ENCODE measurements at places on chromosomes 7 and 10. TPM values are rescaled to one million over a fixed set of nuclear protein-coding genes. Genes with fewer than 3 reads are reported as not detected.

Gene STAG3
- 1.9 TPM for total RNA-seq

DNA sequence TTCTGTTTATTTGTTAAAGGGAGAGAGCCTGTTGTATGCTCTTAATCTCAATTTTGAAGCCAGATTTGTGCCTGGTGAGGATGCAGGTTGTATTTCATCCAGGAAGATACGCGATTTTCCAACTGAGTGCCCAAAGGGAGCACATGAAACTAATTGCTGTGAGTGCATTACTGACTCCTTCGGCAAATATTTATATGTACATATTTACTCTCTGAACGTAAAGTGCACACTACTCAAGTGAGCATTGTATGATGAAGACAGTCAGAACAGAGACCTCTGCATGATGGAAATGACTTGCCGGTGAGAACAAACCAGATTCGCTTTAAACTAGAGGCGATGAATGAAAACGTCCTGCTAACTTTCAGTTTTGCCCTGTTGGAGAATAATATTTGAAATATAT, 130.1 kb downstream of the MALRD1 start:
- DNase-seq = no peak

GRCh38 chr7:83863906-83864305, 215.0 kb upstream of the SEMA3E start:
- DNase-seq = no peak

Gene EPO
- total RNA-seq = 0.68 TPM

- DNase-seq = no peak
Measured at GRCh38 chr10:29849126-29849833, 210.1 kb downstream of the JCAD start.

Gene PRDX3
- total RNA-seq = 95.0 TPM

DNA sequence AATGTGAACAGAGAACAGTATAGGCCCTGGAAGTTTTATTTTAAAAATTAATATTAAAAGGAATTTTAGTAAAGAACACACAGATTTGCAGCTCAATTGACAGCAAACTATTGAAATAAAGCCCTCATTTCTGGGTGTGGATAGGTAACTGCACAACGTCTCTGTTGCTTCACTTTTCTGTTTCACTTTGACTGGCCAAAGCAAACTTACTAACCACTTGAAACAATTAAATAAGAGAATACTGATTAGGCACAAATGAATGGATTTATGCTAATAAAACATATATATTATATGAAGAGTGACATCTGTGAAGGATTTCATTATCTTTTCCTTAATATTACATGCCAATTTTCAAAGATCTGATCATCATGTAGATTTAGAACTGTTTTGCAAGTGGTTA, 11.9 kb downstream of the ZNF804B start:
- no peak for DNase-seq

Gene CFAP46
- 1.7 TPM for total RNA-seq

DNA sequence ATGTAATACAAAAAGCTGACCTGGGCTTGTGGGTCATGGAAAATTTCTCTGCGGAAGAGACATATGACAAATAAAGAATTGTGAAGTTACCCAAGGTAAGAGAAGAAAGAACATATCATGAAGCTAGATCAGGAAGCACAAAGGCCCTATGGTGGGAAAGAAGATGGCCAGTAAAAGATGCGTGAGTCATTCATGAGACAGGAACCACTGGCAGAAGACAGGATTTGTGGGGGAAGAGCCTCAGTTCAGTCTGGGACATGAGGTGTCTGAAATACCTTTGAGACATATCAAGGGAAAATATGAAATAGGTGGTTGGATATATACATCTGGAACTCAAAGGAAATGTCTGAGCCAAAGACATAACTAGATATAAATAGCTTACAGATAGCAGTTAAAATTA, 27.7 kb upstream of the AMPH start:
- no peak for DNase-seq

DNA sequence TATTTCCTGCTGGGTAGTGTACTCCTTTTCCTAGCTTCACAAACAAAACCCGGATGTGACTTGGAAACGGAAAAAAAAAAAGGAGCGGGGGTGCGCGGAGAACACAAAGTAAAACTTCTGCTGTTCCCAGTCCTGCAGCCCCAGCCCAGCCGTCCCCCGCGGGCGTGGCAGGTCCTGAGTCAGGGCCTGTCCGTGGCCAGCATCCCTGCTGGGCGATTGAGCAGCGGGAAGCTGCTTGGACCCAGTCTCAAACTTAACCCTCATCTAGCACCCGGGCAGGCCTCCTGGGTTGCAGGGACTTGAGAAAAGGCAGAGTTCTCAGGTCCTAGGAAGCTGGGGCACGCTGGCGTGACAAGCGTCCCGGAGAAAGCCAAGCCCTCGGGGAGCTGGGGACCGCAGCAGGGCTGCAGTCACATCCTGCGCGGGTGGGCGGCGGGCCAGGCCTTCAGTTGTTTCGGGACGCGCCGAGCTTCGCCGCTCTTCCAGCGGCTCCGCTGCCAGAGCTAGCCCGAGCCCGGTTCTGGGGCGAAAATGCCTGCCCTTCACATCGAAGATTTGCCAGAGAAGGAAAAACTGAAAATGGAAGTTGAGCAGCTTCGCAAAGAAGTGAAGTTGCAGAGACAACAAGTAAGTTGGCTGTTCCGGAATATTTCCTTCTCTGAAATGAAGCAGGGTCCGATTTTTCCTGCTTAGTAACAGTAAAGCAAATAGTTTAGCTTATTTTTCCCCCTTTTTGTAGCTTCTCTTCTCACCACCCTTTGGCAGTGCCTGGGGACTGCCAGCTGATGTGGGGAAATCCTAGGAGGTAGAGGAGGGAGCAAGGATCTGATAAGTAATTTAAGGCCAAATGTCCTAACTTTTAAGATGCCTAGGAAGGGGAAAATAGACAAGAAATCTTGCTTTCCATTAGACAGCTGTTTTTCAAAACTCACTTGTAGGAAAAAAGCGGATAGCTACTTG, at the start of gene GNG11:
Gene GNG11, plus strand, starts transcription at position 129 of the 960 bp plus-strand sequence. Its CDS starts 403 bp downstream, at position 532.
- DNase-seq = peak; percentile 72

Gene OPN4
- total RNA-seq = not detected

- DNase-seq = no peak
Measured at GRCh38 chr7:110003827-110004226, 1087.1 kb upstream of the LRRN3 start.

Gene PRRT4
- 0.49 TPM for total RNA-seq

DNA sequence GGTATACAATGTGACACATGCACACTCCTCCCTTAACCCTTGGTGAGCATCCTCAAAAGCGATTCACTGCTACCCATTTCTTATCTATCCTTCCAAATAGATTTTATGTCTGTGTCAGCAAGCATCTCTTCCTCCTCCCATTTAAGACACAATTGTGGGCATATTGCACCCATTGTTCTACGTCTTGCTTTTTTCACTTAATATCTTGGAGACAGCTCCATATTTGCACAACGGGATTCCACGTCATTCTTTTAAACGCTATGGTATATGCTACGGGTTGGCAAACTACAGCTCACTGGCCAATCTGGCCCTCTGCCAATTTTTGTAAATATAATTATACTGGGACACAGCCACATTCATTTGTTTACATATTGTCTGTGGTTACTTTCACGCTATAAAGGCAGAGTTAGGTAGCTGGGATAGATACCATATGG, 88.6 kb downstream of the RNF216 start:
- DNase-seq = no peak

- DNase-seq = no peak
Measured at GRCh38 chr7:25996006-25996408, 156.0 kb upstream of the NFE2L3 start.

DNA sequence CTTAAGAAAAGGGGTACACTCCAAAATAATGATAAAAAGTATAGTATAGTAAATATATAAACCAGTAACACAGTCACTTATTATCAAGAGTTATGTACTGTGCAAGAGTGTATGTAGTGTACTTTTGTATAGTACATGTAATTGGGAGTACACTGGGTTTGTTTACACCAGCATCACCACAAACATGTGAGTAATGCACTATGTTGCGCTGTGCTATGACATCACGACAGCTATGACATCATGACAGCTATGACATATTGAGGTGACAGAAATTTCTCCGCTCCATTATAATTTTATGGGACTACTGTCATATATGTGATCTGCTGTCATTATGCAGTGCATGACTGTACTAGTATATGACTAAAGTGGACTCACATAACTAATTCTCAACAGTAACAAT, 84.6 kb downstream of the KMT2C start:
- DNase-seq = no peak

Measured in ureter (tissue), 1 donor.